ENCODE measurements at places on chromosomes 1 and 21. TPM values are rescaled to one million over a fixed set of nuclear protein-coding genes. Genes with fewer than 3 reads are reported as not detected.

- no peak for DNase-seq
- no peak overlapping the region for H3K27ac ChIP-seq
- H3K4me1 ChIP-seq, result no peaks in the 10 kb centered on the region
- H3K27me3 ChIP-seq, result no peaks in the 10 kb centered on the region
- peak overlapping the region; percentile 17 for H3K4me3 ChIP-seq
These were observed 125.5 kb downstream of the CLEC20A start for GRCh38 chr1:178371235-178371634.

DNA sequence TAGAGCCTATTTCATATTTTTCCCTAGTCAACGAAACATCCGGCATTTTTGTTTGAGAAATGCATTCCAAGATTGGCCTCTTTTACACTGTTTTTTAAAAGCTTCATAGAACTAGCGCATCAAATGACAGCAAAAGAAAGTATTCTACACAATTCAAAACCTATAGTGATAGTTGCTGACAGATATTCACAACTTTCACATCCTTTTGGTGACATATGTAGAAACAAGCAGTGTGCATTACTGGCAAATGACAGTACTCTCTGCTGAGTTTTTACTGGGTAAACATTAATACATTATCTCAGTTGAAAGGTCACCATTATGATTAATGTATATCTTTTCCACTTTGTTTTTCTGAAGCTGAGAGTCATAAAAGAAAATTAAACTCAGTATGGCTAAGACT is 135.4 kb upstream of the RGS18 start:
- no peaks in the 10 kb centered on the region for H3K4me1 ChIP-seq
- DNase-seq, result no peak
- H3K4me3 ChIP-seq, result no peak overlapping the region
- H3K27ac ChIP-seq, result no peak overlapping the region

GRCh38 chr1:235917267-235917811 is 50.6 kb upstream of the LYST start:
- H3K27ac ChIP-seq, result peak overlapping the region; percentile 23
- H3K27me3 ChIP-seq, result no peaks in the 10 kb centered on the region
- H3K4me3 ChIP-seq, result no peak overlapping the region
- no peaks in the 10 kb centered on the region for H3K36me3 ChIP-seq

DNA sequence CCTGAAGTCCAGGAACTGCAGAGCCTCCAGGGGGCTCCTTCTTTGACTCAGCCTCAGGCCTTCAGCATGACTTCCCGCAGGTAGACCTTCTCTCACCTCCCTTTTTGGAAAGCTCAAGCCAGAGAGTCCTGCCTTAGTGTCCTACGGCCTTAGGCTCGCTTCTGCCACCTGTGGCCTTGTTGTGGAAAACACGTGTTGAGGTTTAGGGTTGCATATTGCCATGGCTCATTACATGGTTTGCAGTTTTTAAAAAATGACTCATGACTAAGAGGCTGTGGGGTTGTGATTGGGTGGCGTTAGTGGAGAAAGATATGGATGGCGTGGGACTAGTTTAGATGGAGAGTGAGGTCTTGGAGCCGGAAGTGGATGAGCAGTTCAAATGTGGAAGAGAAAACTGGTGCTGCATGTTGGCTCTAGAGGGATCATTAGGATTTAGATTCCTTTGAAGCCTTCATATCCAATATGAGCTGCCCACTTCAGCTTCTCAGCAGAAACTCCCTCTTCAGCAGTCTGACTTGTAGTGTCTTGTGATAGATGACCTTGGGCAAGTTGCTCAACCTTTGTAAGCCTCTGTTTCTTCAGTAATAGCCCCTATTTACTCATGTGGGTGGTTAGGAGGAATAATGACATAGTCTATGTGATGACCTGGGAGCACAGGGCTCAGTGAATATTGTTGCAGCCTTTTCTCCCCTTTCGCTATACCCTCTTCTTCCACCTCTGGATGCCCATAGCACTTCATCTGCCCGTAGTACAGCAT is 6.5 kb upstream of the FGGY start:
- peak; percentile 39 for DNase-seq
- H3K36me3 ChIP-seq, result no peaks in the 10 kb centered on the region
- H3K4me3 ChIP-seq, result no peak overlapping the region

The CNIH3 gene
- 7.5 TPM for total RNA-seq

The LRRIQ3 gene
- total RNA-seq, result 1.1 TPM
